ENCODE measurements at places on chromosomes 4 and X.

DNA sequence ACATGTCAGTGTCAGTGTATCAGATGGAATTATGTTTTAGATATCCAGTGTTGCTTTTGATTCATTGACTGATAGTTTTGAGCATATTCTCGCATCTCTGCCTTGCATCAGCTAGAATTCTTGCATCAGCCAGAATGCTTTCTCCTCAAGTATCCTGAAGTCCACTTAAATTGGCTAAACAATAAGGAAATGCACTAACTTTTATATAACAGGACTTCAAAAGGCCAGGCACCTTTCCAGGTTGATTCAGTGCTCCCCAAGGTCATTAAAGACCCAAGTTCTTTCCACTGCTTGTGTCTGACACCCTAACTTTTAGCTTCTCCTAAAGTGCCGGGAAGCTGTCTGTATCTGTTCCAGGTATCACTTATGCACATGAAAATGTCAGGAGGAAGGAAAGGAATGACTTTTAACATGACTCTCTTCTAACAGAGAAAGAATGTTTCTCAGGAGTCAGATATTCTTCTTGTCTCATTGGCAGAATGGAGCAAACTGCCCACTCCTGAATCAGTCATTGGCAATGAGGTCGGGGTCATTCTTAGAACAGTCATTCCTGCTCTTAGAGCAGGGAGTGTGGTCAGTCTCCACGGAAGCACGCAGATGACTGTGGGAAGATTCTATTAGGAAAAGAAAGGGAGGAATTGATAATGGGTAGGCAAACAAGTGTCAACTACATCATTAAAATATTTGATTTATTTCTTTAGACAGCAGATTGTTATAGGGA is 92.9 kb upstream of the TLL1 start:
- DNase-seq = no peak

DNA sequence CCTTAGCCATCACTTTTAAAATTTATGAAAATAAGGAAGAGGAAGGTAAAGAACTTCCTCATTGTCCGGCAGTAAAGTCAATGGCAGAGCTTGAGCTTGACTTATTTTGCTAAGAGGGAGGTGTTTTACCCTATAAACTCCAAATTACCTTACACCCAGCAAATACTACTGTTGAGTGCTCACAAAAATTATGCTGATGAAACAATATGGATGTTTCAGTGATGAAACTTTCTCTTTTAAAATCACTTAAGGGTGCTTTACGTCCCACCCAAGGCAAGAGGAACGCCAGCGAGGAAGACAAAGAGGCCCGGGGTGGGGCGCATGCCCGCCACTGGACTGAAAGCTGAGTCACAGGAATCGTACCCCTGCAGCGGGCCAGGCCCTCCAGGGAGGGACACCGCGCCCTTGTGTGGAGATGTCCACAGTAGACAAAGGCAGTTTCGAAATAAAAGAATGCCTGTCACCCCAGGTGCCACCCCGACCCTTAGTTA is 560 bp upstream of the TMSB4X start:
- no peak for DNase-seq

GRCh38 chrX:3024176-3024575 is 17.1 kb upstream of the ARSF start:
- no peak for DNase-seq

DNA sequence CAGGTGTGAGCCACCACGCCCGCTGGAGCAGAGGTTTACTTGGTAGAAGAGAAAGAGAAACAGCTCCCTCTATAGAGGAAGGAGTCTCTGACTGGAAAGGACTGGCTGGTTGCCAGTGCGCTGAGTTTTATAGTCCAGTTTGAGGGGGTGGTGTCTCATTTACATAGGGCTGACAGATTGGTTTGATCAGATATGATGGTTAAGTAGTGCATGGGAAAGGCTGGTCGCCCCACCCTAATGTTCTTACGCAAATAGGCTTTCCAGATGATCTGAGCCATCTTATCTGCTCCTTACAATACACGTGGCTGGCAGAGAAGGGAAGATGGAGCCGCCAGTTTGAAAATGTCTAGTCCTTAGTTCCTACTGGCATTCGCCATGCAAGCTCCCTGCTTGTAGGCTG is 439.5 kb downstream of the NAF1 start:
- no peak for DNase-seq

DNA sequence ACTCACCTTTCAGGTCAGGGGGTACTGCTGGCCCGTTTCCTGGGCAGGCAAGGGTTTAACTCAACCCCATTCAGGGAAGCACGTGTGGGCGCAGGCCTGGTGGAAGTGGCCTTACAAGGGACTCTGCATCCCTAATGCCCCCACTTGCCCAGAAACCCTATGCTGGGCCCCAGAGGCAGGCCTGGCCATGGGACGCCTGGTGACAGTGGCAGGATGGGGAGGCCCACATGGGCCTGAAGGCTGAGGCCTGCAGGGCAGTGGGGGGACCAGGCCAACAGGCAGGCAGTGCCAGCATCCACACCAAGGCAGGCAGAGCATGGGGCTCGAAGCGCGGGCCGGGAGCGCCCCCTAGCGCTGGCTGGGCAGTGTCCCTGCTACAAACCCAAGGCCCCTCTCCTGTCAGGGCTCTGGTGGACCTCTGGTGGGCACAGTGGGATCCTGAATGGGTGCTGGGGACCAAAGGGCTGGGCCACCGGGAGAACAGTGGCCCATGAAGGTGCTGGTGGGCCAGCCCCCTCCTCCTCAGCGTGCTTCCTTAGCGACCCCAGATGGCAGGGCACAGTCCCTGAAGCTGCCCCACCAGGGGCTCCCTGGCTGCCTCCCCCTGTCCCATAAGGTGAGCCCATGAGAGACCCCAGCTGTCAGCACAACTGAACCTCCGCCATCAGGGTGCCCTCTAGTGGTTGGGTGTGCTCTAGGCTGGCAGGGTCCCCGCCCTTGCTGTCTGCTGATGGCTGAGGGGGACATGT is 16.8 kb downstream of the FGFR3 start:
- peak; percentile 97 for DNase-seq

- DNase-seq = no peak
Measured at GRCh38 chr4:95898226-95898625, 58.3 kb downstream of the PDHA2 start.

- DNase-seq = no peak
Measured at GRCh38 chrX:56253832-56254703, 21.9 kb downstream of the KLF8 start.

DNA sequence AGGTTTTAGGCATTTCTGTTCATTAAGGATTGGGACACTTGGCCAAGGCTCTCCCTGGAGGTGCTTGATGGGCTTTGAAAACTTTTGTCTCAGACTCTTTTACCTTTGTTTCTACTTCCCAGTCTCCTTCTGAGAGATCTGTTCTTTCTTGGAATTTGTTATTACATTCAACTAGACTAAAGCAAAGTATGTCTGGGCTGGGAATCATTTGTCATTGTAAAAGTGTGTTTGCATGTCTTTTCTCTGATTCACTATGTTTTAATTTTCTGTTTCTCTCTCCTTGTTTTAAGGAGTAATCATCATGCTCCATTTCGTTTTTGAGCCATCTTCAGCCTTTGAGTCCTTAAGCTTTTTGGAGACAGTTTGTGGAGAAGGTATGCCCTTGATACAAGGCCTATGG is 12.2 kb upstream of the PGRMC2 start:
- DNase-seq = no peak

- DNase-seq = no peak
Measured at GRCh38 chr4:19193274-19193981, 1058.3 kb upstream of the SLIT2 start.

GRCh38 chr4:79625361-79625760 is 217.3 kb upstream of the GK2 start:
- DNase-seq = no peak

DNA sequence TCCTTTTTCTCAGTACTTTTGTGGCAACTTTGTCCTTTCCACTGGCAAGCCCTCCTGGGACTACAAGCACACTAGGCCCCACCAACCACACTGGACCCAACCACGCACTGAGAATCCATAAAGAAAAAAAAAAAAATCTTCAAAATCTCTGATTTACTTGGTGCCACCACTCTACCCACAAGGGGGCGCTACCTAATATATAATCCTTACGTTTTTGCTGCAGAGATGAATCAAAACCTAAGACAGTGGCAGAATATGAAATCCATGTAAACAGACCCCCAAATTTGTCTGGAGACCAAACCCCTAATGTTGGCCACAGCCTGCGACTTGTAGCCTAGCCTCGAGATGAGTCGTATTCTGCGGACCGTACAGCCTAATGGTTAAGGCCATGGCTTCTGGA is 63.5 kb upstream of the ARHGAP36 start:
- DNase-seq = no peak

GRCh38 chr4:152974468-152975379 is 38.6 kb downstream of the FHDC1 start:
- no peak for DNase-seq

GRCh38 chrX:1433646-1434357 is 18.9 kb downstream of the ASMTL start:
- DNase-seq = no peak

DNA sequence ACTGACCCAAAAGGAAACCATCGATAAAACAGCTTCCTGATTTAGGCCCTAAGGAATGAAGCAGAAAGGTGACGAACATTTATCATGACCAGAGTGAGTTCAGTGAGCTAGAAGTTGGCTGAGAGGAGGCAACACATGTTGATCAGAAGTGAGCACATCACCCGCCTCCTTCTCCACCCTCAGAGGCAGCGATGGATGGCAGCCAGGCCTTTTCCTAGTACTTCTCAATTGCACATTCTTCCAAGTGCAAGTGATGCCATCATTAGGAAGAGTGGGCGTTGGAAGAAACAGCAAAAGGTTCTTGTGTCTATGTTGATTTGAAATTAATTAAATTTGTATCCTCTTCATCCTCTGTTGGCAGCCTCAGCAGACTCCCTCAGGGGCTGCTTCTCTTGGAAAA is 51.7 kb downstream of the TMEM154 start:
- DNase-seq = no peak

GRCh38 chrX:56462389-56462788 is 101.0 kb upstream of the UBQLN2 start:
- DNase-seq = no peak

DNA sequence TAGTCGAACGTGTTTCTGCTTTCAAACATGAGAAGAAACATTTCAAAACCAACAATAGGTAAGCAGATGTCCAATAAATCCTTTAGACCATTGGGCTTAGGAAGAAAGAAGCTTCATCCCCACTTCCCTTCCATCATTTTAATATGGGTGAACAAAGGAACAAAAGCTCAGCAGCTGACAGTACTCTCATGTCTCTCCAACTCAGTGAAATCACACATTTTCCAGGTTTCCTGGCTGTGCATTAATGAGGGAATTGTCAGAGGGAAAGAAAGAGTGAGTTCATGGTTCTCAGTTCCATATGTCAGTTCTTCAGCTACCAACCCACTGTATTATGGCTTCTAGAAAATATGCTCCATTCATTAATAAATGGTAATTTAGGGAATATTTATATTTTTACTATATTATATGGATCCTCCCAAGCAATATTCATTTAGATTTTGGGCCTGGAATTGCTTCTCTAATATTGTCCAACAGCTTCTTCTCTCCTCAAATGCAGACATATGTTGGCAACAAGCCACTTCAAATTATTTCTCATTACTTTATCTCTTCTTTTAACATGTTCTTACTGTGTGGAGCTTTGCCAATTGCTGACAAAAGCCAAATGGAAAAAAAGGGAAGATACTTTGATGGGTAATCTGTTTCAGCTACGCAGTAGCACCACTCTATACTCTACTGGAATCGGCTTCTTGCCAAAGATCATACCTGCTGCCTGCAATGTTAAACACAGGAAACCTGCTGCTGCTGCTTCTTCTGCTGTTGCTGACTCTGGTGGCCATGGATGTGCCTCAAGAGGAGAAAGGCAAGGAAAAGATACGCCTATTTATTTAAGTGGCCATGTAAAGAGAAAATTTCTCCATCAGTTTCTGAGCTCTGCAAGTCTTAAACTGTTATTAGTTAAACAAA is 1757.6 kb downstream of the ARAP2 start:
- no peak for DNase-seq

- DNase-seq = no peak
Measured at GRCh38 chrX:68431836-68432235, 1.5 kb downstream of the OPHN1 start.

- DNase-seq = no peak
Measured at GRCh38 chrX:139213241-139213709, 317.3 kb upstream of the F9 start.

DNA sequence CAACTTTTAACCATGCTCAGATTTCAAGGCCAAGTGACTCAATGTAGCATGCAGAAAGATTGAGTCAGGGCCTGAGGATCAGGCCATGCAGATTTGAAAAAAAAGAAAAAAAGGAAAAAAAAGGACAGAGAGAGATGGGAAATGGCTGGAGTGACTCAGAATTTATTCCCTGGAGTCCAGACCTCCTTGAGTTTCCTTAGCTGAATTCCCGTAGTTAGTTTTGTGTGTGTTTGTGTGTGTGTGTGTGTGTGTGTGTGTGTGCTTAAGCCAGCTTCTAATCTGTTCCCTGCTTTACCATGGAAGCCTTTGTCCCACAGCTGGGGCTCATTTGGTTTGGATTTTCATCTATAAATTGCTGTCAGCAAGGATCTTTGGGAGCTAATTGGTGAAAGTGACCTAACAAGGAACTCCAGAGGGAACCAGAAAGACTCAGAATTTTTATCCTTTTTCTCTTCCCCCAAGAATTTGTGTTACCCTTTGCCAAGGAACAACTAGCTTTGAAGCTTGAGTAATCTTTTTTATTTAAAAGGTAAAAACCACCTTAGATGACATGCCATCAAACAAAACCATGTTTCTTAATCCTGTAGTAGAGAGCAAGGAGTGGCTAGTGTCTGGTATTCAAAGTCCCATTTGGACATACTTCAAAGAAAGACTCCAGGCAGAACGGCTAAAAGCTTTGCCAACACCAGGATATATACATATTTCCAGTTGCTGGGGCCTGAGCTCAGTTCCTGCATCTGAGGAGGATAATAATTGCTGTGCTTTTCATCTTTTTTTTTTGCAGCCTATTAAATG is 109.0 kb upstream of the DDIT4L start:
- no peak for DNase-seq

DNA sequence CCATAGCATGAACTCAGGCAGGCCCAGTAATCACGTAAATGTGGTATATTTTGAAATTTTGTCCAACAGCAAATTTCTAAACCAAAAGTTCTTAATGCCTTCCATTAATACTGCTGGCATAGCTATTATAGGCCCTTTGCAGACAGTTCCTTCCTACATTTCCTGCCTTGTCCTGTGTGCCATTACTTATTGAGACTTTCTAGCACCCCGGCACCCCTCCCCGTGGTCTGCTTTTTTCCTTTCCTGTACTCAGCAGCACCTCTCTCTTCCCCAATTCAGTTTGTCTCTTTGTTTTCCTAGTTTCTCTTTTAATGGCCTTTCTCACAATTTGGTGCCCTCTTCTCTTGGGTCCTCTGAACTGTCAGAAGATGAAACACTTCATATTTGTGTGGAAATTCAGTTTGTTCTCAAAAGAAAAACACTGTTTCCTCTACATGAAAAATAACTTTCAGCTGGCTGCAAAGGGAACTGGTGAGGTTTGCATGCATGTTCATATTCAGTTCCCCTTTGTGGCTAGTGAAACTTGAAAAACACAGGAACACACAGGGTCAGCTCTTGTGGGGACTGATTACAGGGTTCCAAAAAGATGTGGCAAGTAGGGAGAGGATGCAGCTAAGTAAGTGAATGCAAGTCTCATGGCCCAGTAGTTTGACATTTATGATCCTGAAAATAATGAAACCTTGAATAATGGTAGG is 17.1 kb downstream of the GPR34 start:
- DNase-seq = no peak

Data from GM12891 (cell line).